Posterior vena cava (tissue), 2 donors: ENCODE measurements at places on chromosomes 6 and 20. TPM values are rescaled to one million over a fixed set of nuclear protein-coding genes. Genes with fewer than 3 reads are reported as not detected.
A peak's percentile ranks its signal among the peaks of the same experiment; 100 is the strongest.

- DNase-seq, result no peak
These were observed 3.7 kb upstream of the FOXO3 start for GRCh38 chr6:108556866-108557493.

- peak; percentile 85 for DNase-seq
These were observed 289 bp downstream of the FOXP4 start for GRCh38 chr6:41546475-41546865.

- DNase-seq, result peak; percentile 68
These were observed 5.9 kb downstream of the RBM38 start for GRCh38 chr20:57396984-57397692.

DNA sequence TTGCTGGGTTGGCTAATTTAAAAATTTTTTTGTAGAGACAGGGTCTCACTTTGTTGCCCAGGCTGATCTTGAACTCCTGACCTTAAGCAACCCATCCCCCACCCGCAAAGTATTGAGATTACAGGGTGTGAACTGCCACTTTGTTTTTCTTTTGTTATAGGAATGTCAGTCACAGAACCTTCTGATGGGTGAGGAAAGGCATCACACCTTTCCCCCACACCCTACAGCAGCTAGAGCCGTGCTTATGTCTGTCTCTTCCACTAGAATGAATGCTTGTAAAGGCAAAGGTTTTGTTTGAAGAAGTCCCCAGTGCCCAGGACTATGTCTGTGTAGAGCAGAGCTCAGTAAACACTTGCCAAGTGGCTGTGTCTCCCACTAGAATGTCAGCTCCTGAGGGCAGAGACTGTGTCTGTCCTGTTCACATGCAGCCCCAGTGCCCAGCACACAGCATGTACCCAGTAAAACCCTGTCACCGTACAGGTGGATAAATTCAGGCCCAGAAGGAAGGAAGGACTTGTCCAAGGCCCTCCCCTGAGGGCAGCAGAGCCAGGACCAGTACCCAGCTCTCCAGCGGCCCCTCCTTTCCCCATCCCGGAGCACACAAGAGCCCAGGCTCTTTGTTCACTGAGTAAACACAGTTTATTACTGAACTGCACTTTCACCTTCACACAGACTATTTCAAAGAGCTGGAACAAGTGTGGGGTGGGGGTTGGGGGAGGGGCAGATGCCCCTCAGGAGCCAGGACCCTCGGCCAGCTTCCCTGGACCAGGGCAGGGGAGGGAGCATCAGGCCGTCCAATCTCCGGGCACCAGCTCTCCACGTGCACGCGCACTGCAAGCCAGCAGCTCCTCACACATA is 26.4 kb downstream of the COX4I2 start:
- DNase-seq, result no peak

- DNase-seq, result no peak
These were observed 443.1 kb upstream of the FLRT3 start for GRCh38 chr20:14780508-14780907.

DNA sequence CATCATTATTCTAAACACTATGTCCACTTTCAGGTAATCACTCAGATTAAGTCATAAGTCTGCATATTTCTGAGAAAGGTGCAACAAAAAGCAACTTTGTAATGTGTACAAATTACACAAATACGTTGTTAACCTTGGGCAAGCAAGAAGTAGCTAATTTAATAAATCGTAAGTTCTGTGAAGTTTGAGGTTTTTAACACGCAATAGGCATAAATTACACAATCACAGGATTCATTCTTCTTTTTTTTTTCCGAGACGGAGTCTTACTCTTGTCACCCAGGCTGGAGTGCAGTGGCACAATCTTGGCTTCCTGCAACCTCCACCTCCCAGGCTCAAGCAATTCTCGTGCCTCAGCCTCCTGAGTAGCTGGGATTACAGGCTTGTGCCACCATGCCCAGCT is 57.2 kb upstream of the F13A1 start:
- DNase-seq, result no peak

GRCh38 chr6:106084106-106084988 is 1.8 kb upstream of the PRDM1 start:
- no peak for DNase-seq

GRCh38 chr6:147977851-147978465 is 364.7 kb upstream of the SASH1 start:
- no peak for DNase-seq

GRCh38 chr20:36097337-36098151 is 57.0 kb upstream of the EPB41L1 start:
- DNase-seq, result no peak

- no peak for DNase-seq
These were observed 669.5 kb upstream of the MARCKS start for GRCh38 chr6:113187661-113188060.

DNA sequence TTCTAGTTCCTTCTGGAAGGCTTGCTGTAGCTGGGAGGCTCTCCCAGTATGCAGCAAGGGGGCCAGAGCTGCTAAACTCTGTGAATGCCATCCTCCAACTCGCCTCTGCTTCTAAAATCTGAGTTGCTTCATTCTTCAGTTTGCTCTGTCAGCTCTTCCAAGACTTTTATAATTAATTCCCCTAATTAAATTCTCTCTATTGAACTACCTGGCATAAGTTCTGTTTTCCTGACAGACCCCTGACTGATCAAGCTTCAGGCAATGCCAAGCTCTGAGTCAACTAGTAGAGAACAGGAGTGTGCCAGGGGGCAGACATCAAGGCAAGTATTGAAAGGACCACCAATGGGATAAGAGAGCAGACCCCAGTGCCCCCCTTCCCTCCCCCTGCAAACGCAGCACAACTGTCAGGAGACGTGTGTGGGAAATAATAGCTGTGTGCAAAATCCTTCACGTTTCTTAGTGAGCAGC is 109.3 kb upstream of the TAB2 start:
- DNase-seq, result no peak

DNA sequence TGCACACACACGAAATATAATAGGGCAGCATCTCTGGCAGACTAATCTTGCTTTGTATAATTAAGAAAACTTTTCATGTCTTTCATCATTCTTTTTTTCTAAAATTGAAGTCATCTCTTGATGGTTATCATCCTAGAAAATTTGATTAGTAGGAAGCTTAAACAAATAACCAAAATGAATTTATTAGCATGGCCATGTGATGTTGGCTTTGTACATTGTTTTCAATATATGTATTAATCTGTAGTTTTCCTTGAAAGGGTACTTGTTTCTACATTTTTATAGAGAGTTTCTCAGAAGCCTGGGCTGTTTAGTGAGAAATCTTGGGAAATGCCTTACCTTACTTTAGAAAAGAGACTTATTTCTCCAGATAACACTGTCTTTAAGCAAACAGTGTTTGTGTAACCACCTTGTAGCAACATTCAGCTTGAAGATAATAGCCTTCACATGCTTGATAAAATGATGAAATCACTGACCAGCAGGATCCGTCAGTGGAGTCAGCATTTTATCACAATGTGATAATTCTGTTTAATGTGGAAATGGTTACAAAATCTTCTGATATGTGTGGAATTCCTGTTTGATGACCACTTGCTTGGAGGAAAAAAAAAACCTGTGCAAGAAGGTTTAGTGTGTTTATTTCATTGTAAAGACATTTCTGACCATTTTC is 147.8 kb downstream of the MACROD2 start:
- DNase-seq, result no peak

DNA sequence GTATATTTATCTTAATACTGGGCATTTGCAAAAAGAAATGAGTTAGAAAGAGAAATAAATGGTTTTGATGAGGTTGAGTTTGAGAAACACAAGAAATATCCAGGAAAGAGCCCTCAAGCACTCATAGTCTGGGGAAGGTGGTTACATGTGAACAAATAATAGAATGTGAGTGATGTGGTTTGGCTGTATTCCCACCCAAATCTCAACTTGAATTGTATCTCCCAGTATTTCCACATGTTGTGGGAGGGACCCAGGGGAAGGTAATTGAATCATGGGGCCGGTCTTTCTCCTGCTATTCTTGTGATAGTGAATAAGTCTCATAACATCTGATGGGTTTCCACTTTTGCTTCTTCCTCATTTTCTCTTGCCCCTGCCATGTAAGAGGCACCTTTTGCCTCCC is 334.1 kb downstream of the COL12A1 start:
- DNase-seq, result no peak

DNA sequence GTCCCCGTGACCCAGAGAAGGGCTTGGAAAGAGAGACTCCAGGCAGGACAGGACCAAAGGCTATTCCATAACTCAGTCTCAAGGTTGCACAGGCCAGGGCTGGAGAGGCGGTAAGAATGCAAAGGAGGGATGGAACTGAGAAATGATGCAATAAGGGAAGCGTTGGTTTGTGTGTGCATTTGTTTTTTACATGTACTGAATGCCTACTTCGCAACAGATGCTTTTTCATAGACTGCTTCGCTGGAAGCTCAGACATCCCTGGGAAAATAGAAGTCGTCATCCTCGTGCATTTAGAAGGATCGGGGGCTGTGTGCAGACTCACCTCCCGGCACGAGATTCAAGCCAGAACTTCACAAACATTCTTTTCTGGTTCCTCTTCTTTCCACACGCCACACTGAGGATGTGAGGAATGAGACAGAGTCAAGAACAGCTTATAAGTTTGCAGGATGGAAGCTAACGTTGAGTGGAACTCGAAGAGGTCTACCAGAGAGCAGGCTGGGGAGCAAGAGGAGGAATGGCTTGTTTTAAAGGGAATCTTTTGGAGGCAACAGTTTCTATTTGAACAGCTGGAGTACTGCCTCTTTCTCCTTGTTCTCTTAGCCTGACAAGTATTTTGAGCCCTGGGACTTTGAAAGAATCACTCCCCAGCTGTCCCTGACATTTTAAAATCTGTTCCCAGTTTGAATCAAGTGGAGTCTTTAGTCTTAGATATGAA is 19.3 kb upstream of the LY86 start:
- DNase-seq, result no peak

GRCh38 chr20:56420028-56420427 is 8.0 kb downstream of the CASS4 start:
- no peak for DNase-seq

- no peak for DNase-seq
These were observed 43.4 kb upstream of the ARHGAP18 start for GRCh38 chr6:129753422-129753821.

GRCh38 chr6:138145402-138145801 is 16.3 kb upstream of the ARFGEF3 start:
- no peak for DNase-seq

- DNase-seq, result no peak
These were observed 506.6 kb downstream of the RNF144B start for GRCh38 chr6:18893540-18894269.

DNA sequence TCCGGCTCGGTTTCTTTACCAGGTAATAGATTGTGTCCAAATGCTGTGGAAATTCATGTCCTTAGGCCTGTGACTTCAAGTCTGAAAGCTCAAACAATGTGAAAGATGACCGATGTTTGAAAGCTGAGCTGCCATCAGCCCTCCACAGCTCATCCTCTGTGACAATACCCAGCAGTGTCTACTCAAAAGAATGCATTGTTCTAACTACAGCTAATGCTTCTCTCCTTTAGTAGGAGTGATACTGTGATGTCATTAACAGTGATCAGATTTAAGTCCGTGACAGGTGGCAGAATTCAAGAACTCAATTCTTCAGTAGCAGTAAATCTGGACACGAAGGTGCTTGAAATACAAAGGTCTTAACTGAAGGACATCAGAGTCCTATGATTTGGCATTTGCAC is 97.3 kb downstream of the RCAN2 start:
- no peak for DNase-seq

DNA sequence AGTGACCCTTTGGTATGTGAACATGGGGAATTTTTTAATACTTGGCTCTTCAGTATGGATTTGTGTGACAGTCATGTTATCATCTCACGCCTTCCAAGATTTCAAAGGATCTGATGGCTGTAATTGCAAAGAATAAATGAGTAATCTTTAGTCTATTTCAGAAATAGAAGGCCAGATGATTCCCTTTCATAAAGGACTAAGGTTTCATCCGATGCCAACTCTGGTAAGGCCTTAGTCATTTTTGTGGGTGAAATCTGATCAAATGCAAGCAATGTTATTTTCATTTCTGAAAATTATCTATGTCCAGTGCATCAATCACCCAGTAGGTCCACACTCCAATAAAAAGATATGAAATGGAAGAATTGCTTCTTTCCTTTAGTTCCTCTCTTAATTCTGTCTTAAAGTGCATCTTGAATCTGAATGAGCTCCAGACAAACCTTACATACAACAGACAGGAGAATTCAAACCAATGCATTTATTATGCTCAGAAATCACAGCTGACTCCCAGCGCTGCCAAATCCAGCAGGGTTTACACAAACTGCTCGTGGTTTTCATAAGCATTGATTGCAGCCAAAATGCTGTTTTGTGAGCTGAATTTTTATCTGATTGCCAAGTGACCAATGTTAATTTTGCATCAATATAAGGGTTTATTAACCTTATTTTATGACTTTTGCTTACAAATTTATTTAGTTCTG is 565.2 kb upstream of the MARCKS start:
- no peak for DNase-seq

- DNase-seq, result no peak
These were observed 198.5 kb upstream of the HEY2 start for GRCh38 chr6:125550892-125551291.

DNA sequence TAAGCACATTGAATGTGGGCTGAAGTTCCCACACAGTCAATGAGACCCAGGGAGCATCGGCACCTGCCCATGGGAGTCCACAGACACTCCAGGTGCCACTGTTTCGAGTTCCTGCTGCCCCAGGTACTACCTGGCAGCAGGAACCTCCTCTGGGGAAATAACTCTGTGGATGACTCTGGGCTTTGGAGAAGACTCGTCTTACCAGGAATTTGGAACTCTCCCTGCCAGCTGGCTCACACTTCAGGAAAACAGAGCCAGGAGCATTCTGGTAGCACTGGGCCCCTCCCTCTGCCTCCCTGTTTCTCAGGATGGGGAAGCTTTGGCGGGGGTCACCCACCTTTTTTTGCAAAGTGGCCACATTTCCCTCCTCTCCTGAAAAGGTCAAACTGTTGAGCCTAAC is 69.5 kb upstream of the MC3R start:
- DNase-seq, result no peak

- DNase-seq, result no peak
These were observed 97.2 kb downstream of the HDGFL1 start for GRCh38 chr6:22666586-22666985.

DNA sequence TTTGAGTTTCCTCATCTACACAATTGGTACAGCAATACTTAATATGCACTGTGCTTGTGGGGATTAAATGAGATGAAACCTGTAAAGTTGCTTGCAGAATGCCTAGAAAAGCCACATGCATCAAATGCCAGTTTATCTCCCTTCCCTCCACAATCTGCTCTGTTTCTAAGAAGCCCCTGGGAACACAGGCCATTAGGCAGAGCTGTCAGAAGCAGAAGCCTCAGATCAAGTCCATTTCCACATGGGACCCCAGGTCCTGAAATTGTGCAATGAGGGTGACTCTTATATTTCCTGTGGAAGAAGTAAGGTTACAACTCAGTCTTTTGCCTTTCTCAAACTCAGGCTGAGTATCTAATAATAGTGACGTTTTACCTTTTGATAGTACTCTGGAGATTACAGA is 737.4 kb downstream of the KIF16B start:
- DNase-seq, result no peak

WTAP gene
- 84.7 TPM for total RNA-seq

OR14J1 gene
- not detected for total RNA-seq

TNFRSF6B gene
- total RNA-seq, result 5.4 TPM

GRM1 gene
- not detected for total RNA-seq

CCN5 gene
- total RNA-seq, result 342 TPM

ANGPT4 gene
- 1.1 TPM for total RNA-seq
